ENCODE measurements at places on chromosomes 2 and 18.

DNA sequence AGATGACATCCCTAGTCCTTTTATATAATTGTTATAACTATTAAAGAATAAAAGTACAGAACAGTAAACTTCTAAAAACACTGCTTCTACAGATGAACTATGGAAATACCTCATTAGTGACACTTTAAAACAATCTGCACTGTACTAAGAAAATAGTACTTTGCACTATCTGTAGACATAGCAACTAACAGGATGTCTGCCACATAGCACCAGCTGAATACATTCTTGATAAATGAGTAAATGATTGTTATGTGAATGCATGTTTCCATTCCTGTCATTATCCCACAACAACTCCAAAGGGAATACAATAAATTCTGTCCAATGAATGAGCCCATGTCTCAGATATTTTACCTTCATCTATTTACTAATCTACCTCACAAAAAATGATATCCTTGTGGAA lies 115.3 kb upstream of the SLC35G4 start:
- no peak for DNase-seq

GRCh38 chr2:182858671-182859070 lies 7.8 kb downstream of the FRZB start:
- no peak for DNase-seq

DNA sequence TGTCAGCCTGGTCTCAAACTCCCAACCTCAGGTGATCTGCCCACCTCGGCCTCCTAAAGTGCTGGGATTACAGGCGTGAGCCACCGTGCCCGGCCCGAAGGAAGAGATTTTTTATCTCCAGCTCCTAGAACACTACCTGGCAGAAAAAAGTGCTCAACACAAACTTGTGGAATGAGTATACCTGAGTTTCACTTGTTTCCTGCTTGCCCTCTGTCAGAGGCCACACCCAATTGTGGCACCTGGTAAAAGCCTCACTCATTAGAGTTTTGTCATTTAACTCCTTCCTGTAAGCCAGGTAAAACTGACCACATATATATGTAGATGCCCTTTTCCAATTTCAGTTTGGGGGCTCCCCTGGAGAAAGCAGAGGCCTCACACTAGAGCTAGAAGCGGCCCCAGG lies 42.2 kb upstream of the RTN4 start:
- DNase-seq = no peak

GRCh38 chr2:183991968-183992367 lies 606.4 kb upstream of the ZNF804A start:
- no peak for DNase-seq

- DNase-seq = no peak
These were observed 29.0 kb downstream of the ANO7 start for GRCh38 chr2:241217320-241218031.

DNA sequence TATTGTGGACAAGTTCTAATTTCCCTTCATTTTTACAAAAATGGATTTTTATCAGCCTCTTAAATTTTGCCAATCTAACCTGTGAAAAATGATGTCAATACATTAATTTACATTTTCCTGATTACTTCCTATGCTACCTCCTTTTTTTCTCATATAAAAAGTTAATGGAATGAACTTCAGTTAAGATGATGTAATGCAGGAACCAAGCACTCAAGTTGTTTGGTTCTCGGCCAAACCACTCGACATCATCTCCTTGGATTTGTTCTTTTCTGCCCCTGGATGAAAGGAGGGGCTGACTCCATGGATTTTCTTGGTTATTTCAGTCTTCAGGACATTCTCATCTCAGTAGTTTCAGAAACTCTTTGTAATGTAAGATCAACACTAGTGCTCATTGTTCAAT lies 253.1 kb upstream of the NXPH2 start:
- DNase-seq = no peak

- DNase-seq = no peak
These were observed 454.1 kb upstream of the SALL3 start for GRCh38 chr18:78525366-78526111.

- no peak for DNase-seq
These were observed at the start of gene FER1L5 for GRCh38 chr2:96642564-96643360. FER1L5 (plus strand) TSS chr2:96642764; CDS start chr2:96642837, 73 bp downstream.

DNA sequence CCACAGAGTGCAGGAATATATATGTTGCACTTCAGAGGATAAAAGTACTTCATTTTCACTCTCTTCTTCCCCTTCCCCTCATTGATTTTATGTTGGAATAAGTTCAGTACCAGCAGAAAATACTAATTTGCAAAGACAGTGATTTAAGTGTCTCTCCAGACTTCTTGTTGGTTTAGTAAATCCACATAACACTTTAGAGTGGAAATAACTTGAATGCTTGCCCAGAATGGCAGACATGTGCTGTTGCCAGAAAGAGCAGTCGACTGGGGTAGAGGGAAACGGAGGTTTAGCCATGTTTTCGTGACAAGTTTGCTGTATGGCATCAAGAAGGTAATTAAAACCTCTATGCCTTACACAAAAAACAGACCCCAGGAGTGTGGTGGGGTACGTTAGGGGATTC lies 246.0 kb upstream of the CXCR4 start:
- DNase-seq = no peak

- no peak for DNase-seq
These were observed 27.2 kb upstream of the KCNF1 start for GRCh38 chr2:10884574-10884975.

GRCh38 chr2:157168501-157168900 lies 89.0 kb upstream of the GALNT5 start:
- no peak for DNase-seq

DNA sequence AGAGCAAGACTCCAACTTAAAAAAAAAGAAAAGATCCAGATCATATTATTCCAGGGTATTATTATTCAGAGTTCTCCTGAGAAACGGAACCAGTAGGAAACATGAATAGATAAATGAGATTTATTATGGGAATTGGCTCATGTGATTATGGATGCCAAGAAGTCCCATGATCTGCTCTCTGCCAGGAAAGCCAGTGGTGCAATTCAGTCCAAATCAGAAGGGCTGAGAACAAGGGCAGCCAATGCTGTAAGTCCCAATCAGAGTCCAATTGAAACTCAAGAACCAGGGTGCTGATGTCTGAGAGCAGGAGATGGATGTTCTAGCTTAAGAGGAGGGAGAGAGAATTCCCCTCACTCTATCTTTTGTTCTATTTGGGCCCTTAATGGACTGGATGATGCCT lies 7.8 kb downstream of the SCYGR2 start:
- no peak for DNase-seq

DNA sequence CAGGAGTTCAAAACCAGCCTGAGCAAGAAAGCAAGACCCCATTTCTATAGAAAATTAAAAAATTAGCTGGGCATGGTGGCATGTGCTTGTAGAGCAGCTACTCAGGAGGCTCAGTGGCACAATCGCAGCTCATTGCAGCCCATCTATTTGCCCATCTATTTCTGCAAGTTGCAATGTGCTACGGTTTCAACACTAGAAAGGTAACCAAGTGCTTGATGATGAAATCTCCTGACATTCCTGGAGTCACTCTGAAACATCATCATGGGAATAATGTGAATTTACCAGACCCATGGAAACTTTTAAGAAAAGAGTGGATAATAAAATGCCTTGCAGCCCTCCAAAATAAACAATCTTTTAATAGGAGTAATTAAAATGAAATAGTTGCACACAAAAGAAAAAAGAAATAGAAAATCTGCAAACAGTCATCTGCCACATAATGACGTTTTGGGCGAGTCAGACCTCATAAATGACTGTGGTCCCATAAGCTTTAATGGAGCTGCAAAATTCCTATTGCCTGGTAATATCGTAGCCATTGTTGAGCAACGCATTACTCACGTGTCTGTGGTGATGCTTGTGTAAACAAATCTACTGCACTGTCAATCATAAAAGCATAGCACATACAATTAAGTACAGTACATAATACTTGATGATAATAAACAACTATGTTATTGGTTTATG lies 46.6 kb upstream of the AMMECR1L start:
- DNase-seq = no peak

DNA sequence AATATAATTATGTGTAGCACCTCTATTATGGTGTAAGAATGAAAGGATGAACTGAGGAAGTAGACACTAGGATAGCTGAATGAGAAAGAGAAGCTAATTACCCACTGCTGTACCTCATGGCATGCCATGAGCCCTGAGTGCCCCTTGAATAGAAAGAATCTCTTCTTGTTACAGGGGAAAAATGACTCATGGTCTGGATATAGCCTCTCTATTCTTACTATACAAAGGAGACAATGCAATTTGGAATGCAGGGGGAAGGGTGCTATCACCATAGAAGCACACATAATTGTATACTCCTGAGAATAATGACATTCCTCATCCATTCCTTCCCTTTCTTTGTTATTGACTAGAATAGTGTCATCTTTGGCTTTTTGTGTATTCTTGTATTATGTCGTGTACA lies 385.2 kb downstream of the CDH7 start:
- no peak for DNase-seq

GRCh38 chr2:64359892-64360657 lies 93.9 kb upstream of the LGALSL start:
- peak; percentile 38 for DNase-seq

DNA sequence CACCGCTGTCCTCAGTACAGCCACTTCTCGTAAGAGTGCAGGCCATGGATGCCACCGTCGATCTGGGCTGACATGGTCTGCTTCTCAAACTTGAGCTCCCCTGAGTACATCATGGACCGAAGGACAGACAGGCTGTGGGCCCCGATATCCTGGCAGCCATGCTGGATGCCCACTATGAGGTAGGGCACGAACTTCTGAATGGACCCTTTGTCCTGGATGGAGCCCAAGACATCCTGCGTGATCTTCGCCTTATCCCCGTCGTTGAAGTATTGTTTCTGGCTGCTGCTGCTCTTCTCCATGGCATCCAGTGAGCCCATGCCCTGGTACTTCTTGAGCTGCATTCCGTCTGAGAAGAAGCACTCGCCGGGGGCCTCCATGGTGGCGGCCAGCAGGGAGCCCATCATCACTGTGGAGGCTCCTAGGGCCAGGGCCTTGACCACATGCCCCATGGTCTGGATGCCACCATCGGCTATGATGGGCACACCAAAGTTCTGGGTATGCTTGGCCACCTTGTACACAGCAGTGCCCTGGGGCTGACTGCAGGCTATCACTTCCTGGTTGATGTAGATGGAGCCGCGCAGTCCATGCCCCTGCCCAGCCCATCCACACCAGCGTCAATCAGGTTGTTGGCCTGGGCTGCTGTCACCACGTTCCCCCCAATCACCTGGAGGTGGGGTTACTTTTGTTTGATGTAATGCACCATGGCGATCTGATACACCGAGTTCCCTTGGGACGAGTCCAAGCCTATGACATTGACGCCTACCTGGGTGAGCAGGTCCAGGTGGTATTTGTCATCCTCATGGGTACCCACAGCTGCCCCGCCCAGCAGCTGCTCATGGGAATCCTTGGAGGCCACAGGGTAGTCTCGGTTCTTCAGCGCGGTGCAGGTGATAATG lies 21.8 kb downstream of the CFLAR start:
- no peak for DNase-seq

All from stimulated activated CD8-positive, alpha-beta memory T cell treated with anti-CD3 and anti-CD28 coated beads, Interleukin-7, amount 100 ng/mL, for 4 hours (primary cell).